Fibroblast of lung (primary cell): ENCODE measurements at places on chromosomes 7 and 10.

- DNase-seq, result no peak
Measured at GRCh38 chr10:107072786-107073185, 91.7 kb downstream of the SORCS1 start.

- no peak for DNase-seq
Measured at GRCh38 chr10:46092524-46093081, 46.5 kb upstream of the MSMB start.

GRCh38 chr10:122993797-122994336, 13.7 kb downstream of the PSTK start:
- no peak for DNase-seq

DNA sequence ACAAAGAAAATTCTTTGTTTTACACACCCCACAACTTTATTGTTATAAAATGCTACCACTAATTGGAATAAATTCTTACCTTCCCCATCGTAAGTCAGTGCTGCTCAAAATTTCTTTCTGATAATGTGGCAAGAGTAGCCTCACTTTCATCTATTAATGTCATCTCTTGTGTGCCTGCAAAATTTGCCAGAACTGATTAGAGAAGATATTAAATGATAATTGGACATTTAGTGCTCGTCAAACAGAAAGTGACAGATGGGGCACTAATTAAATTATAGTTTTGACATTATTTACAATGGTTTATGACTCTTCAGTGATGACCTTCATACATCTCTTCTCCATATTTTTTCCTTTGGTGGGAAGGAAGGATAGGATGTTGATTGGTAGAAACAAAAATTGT, 690.9 kb downstream of the NXPH1 start:
- no peak for DNase-seq

DNA sequence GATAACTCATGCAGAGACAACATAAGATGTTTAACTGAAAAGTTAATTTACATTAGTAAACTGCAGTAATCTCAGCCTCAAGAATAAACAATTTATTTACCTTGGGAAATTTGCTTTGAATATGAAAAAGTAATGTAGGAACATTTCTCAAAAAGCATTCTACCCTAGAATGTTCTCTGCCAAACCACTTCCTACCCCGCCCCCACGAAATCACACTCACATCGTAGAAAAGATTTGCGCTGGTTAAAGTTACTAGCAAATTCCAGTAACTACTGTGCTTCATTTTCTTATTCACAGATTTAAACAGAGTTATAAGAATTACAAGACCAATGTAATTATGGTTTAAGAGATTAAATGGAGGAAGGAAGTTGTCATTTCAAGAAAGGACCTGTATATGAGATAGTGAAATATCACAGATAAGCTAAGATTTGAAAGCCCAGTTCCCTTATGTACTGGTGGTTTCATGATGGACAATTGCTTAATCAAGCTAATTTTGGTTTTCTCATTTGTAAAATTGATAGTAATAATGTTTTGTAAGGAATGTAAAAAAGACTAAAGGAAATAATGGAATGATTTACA, 175.4 kb downstream of the GNAI1 start:
- DNase-seq, result no peak

- DNase-seq, result peak; percentile 92
Measured at GRCh38 chr10:17665747-17666146, 21.8 kb downstream of the STAM start.

DNA sequence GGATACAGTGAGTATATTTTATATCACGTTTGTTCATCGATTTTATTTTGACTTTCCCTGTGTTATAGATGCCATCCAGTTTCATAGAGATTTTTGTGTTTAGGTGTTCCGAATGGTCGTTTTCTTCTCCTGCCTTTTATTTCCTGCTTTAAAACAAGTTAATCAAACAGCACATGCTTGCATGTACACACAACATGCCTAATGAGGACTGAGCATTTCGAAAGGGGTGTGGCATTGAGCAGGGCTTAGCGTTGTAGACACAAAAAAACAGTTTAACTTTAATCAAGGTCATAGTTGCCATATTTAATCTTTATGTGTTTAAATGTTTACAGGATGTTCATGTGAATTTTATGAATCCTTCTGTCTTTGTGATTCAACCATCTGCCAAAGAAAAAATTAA, 430.5 kb upstream of the GALNT17 start:
- DNase-seq, result no peak

DNA sequence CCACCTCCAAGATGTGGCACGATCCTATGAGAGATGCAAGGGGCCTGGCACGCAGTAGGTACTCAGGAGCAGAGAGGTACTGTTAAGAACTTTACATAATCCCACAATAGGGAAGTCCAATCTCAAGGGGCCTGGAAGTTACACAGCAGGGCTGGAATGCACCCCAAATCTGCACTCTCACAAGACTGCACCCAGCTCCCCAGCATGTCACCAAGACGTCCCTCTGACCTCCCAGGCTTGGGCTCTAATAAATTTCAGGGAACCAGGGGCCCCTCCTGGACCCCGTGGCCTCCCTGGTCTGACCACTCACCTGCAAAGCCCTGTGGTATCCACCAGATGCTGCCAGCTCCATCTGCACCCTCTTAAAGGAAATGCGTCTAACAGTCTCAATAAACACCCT, 94.9 kb downstream of the OAT start:
- no peak for DNase-seq

GRCh38 chr7:101094376-101094775, 9.1 kb downstream of the TRIM56 start:
- DNase-seq, result no peak

DNA sequence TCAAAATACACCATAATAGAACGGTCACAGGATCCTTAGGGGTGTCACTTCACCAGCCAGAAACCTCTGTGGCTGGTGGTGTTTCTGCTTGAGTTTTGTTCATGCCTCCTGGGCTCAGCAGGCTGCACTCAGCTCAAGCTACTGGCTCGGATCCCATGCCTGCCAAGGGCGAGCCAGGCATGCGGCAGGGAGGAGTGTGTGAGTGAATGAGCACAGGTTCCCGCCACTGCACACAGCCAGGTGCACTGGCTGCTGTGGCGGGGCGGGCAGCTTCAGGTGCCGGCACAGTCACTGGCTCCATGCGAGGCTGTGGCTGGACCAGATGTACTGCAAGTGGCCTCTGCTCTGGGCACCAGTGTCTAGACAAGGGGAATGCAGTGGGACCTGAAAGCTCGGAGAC, 29.5 kb downstream of the CLDN12 start:
- DNase-seq, result no peak

- DNase-seq, result no peak
Measured at GRCh38 chr7:50264908-50265307, 39.6 kb upstream of the IKZF1 start.

GRCh38 chr7:108083980-108084379, 46.2 kb downstream of the LAMB4 start:
- peak; percentile 53 for DNase-seq

- DNase-seq, result no peak
Measured at GRCh38 chr10:57018452-57018851, 657.4 kb upstream of the ZWINT start.

DNA sequence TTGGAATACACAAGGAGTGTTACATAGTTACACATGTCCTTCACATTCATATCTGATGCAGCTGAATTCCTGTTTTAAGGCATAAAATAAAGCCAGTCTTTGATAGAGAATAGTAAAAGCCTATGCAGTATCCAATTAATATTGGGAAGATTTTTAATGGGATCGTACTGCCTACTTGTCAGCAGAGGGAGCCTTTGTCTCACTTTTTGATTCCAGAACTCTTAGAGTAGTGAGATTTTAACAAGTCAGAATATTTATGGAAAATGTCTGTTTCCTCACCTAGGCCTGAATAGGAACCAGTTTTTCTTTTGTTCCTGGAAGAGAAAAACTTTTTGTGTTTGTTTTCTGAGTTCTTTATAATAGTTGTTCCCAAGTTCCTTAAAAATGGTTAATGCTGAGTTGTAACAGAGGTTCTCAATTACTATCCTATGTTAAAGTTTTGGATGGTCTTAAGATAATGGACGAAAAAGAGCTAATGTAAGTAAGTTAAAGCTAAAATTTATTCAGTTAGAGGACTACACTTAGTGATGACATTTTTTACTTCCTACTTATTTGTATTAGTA, 114.0 kb downstream of the BBS9 start:
- DNase-seq, result peak; percentile 80

GRCh38 chr10:69426376-69426727, 9.6 kb upstream of the TACR2 start:
- peak; percentile 66 for DNase-seq
